AG20443 (cell line): ENCODE measurements at places on chromosomes 11 and 22.

- DNase-seq: no peak
Observed at GRCh38 chr11:13105237-13105844, 96.2 kb downstream of the RASSF10 start.

DNA sequence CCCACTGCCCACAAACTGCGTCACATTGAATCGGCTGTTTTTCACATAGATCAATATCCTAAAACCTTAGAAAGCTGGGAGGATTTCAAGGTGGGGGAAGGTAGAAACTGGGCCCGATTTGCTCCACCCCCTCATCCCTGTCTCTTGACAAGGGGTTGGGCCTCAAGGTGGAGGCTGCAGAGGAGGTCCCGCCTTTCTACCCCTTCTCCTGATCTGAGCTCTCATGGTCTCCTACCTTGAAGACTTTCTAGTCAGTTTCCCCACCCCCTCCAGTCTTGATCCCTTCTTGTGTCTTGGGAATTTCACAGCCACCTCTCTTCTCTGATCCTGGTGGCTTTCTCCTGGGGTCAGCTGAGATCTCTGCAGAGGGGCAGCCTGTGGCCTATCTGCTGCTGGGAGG is 4.5 kb upstream of the STARD10 start:
- no peak for DNase-seq

DNA sequence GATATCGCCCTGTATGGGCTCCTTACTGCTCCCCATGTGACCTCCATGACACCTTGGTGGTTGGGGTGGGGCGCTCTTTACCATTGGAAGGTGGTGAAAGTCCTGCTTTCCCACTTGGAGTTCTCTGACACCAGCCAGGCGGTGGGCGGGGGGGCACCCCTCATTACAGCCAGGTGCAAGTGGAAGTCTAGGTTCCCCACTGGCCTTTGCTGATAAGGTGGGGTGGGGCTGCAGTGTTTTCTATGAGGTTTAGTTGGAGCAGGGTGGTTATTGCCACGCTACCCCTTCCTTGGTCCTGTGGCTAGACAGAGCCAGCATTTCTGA is 5.5 kb upstream of the SLC37A2 start:
- DNase-seq: no peak

- DNase-seq: no peak
Observed at GRCh38 chr11:94401773-94402265, 600 bp upstream of the GPR83 start.

- no peak for DNase-seq
Observed at GRCh38 chr11:100578831-100579311, 108.2 kb upstream of the ARHGAP42 start.

GRCh38 chr22:37971475-37972434 is 12.6 kb downstream of the SOX10 start:
- no peak for DNase-seq

- no peak for DNase-seq
Observed at GRCh38 chr11:13897646-13898276, 64.8 kb upstream of the SPON1 start.

DNA sequence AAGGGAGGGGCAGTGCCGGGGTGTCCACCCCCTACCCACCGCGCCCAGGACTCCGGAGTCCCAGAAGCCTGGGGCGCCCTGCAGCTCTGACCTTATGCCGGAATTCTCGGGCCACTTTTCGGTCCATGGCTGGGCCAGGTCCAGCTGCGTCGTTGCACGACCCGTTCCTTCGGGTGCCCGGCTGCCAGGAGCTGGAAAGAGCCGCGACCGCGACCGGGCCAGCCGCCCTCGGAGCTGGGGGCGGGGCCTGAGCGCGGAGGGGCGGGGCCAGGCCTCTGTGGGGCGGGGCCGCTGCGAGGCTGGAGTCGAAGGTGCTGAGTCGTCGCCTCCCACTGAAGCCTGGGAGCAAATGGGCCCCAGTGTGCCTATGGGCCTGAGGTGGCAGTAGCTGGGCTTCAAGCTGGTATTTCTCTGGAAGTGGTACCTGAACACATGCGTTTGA is at the start of gene USH1C:
Gene USH1C, minus strand, starts transcription at position 236 of the 442 bp plus-strand sequence. Its CDS starts 109 bp downstream, at position 127.
- DNase-seq: peak; percentile 61

- DNase-seq: peak; percentile 37
Observed at GRCh38 chr11:47270331-47271271, 668 bp downstream of the MADD start.

DNA sequence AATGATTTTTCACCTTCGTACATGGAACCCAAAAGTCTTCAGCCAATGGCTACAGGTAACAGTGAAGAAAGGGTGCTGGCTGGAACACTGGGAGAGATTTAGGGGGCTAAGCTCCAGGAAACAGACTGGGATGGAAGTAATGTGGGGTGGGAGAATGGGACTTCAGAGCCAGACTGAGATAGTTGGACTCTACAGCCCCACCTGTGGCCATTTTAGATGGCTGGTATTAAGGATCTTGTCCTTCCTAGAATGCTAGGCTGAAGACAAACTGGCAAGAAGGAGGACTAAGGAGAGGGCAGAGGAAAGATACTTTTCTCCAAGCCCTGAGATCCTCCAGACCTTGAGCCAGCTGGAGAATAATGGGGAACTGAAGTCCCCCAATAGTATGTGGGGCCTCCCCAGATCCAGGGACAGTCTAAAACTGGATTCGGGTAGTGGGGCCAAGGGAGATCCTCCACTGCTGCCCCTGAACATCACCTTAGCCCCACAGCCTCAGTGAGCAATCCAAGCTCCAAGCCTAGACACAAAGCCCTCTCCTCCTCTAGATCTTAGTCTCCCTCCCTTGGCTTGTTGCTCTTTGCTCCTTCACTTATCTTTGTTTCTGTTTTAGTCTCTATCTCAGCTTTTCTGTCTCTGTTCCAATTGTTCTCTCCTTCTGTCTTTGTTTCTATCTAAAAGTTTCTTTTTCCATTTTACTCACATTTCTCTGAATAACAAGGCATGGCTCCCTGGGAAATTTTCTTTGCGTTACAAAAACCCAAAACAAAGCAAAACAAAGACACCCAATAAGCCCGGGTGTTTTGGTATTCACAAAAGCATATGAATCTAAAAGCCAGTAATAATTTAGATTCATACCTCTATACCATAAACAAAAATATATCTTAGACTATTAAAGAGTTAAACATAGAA is 16.2 kb upstream of the RRAS2 start:
- no peak for DNase-seq

DNA sequence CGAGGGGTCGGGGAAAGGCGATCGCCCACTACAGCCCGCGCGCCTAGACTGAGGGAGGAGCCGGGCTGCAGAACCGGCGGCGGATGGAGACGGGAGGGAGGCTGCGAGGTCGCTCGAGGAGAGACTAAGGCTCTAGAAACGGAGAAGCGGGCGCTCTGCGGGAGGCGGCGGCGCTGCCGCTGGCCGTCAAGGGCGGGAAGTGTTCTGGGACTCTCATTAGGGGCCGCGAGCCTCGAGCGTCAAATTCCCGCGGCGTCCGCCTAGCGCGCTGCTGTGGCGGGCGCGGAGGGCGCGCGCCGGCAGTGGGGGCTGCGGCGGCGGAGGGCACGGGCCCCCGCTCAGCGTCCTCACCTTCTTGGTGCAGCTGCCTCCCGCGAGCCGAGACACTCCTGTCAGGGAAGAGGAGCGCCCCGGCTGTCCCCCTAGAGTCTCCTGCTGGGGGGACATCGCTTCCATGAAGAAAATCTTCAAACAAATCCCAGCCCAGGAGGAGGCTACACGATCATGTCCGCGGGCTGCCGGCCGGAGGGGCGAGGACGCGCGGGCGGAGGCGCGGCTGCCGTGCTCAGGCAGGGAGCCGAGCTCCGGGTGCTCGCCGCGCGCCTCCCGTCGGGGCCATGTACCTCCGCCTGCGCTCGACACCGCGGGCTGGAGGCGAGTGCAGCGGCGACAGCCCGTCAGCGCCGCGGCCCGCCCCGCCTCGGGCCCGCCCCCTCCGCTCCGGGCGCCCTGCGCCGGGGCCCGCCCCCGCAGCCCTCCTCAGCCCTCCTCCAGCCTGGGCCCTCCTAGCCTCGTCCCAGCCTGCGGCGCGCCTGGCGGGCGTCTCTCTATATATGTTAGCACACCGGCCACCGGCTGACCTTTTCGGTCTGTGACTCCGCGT is at the start of gene ARHGAP20:
Gene ARHGAP20, minus strand, starts transcription at position 662 of the 883 bp plus-strand sequence. Its CDS starts 206 bp downstream, at position 456.
- peak; percentile 94 for DNase-seq

GRCh38 chr11:27381238-27381666 is 18.2 kb upstream of the CCDC34 start:
- no peak for DNase-seq

- no peak for DNase-seq
Observed at GRCh38 chr11:84438565-84438964, 1152.4 kb upstream of the CCDC90B start.

DNA sequence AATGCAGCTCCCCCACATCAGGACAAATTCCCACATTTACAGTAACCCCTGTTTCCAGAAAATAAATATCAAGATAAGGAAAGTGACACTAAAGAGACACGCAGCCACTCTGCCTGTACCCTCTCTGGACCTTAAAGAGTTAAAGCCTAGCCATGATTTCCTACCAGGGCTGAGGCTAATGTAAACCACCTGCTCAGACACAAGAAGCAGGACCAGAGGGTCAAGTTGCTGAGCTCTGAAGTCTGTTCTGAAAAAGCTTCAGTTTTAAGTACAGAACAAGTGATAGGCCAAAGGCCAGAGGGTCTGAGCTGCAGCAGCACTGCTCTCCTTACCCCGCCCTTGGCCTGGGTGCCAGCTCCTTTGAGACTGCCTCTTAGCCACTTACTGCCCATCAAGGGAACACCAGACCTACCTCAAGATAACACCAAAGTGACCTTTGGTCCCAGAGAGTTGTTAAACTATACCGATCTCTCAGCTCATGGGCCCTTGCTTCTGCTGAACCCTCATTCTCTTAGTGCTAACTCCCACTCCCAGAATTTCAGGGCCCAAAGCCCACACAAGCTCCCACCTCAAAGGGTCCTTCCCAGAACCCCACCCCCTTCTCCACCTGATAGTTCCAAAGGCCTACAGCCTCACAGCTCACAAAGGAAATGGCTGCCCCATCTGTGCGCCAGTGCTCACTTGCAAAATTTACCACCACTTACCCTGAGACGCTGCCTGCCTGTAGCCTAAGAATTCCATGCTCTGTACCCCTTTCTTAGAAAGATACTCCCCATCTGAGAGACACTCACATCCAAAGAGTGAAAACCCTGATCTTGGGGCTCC is 40.5 kb downstream of the IL18BP start:
- peak; percentile 35 for DNase-seq

- no peak for DNase-seq
Observed at GRCh38 chr22:23553924-23554870, 25.9 kb downstream of the IGLL1 start.

DNA sequence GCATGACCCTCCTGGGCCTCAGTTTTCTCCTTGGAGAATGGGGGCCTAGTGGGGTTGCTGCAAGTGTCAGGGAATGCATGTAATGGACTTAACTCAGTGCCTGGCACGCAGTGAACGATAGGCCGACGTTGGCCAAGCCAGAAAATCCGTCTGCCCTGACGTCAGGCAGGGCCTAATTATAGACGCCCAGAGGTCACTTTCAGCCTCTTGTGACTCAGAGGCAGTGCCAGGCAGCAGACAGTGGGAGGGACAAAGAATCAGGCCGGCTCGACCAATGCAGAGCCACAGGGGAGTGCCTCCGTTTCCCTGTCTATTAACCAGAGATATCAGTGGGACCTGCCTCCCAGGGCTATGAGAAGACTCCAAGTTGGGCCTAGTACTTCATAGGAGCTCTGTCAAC is 115.0 kb downstream of the MN1 start:
- peak; percentile 94 for DNase-seq

GRCh38 chr11:58286249-58286648 is 18.2 kb upstream of the OR10W1 start:
- DNase-seq: peak; percentile 52

DNA sequence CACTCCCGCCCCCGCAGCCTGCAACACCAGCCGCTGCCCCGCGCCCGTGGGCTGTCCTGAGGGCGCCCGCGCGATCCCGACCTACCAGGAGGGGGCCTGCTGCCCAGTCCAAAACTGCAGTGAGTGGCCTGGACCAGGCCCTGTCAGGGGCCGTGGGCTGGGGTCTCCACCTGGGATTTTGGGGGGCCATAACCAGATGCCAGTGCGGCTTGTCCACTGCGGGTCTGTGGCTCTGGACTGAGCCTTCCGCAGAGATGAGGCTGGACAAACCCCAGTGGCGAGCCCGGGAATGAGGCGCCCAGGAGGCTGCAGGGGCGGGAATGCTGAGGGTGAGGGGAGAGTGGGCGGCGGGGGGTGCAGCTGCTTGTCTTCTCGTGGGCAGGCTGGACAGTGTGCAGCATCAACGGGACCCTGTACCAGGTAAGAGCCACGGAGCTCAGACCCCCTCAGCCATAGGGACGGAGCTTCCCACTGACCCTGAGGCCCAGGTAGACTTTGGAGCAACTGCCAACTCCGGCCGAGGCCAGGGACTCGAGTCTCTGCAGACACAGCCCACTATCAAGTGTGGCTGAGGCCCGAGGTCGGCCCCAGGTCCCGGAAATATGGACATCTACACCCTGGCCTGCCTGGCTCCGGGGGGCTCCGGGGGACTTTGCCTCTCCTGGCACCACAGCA is 24.8 kb upstream of the MUC5B start:
- no peak for DNase-seq

- no peak for DNase-seq
Observed at GRCh38 chr11:79335681-79336080, 105.1 kb downstream of the TENM4 start.

DNA sequence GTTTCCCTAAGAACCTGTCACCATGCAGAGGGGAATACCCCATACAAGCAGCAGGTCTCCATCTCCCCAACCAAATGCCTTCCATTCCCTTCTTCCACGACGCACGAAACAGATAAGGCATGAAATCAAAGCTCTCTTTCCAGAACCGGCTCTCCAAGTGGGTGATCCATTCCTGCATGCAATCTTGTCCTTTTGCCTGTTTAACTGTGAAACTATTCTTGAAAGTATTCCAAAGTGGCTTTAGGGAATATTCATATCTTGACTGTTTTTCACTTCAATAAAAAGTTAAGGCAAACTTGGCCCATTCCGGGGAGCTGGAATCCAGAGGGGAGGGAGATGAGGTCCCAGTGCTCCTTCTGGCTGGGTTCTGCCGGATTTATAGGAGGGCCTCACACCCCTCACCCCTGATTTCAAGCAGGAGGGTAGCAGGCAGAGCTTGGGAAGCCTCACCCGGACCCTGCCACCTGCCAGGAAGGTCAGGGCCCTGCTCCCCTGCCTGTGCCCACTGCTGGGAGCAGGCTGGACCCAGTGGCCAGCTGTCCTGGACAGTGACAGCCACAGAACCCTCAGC is 60.9 kb downstream of the SCGB1A1 start:
- peak; percentile 50 for DNase-seq
